ENCODE measurements at places on chromosomes 5 and 9.

- no peak for DNase-seq
These were observed 57.7 kb upstream of the MEF2C start for GRCh38 chr5:88940713-88941112.

- no peak for DNase-seq
These were observed 13.1 kb upstream of the RLN1 start for GRCh38 chr9:5352637-5353248.

DNA sequence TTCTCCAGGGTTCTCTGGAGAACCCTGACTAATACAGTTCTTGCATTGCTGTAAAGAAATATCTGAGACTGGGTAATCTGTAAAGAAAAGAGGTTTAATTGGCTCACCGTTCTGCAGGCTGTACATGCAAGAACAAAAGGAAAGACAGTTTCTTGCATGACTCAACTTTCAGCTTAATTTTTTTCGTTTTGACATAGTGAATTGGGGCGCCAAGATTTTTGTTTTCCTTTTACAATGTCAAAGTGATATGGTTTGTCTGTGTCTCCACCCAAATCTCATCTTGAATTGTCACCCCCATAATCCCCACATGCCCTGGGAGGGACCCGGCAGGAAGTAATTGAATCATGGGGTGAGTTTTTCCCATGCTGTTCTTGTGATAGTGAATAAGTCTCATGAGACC, 11.8 kb upstream of the CRHBP start:
- no peak for DNase-seq

- DNase-seq: no peak
These were observed 79.5 kb downstream of the SEMA4D start for GRCh38 chr9:89418474-89418845.

GRCh38 chr5:162407614-162408013, 340.0 kb downstream of the GABRG2 start:
- no peak for DNase-seq

Measured in NCI-H1436 treated with DMSO at 0.1 percent for 48 hours (cell line).